ENCODE measurements at places on chromosomes 2 and 18.

DNA sequence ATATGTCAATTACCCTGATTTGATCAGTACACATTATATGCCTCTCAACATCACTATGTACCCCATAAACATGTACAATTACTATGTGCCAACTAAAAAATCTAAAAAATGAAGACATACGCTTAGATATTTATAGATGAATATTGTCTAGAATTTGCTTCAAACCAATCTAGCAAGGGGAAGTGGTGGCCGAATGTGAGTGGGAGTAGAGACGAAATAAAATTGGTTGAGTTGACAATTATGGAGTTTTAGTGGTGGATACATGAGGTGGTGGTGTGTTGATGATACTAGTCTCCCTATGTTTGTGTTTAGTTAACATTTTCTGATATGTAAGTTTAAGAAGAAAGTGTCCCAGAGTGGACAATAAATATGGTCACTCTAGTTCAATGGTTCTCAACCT lies 49.0 kb downstream of the SDC1 start:
- DNase-seq, result no peak

DNA sequence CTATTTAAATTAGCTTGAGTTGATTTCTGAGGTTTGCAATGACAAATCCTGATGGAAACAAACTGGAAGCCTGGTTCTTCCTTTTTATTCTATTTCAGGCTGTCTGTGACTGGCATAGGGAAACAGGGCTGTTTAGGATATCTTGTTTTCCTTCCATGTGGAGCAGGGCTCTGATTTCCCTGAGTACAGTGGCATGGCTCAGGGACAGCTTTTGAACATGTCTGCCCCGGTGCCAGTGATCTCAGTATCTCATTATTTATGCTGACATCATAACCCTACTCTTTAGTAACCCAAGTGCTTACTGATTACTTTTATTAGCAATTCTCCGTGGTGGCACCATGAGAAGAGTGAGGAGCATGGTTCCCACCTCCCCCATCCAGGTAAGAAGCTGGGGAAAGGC lies 720.3 kb downstream of the GALR1 start:
- no peak for DNase-seq

GRCh38 chr18:11368020-11368419 lies 218.7 kb upstream of the PIEZO2 start:
- DNase-seq, result no peak

DNA sequence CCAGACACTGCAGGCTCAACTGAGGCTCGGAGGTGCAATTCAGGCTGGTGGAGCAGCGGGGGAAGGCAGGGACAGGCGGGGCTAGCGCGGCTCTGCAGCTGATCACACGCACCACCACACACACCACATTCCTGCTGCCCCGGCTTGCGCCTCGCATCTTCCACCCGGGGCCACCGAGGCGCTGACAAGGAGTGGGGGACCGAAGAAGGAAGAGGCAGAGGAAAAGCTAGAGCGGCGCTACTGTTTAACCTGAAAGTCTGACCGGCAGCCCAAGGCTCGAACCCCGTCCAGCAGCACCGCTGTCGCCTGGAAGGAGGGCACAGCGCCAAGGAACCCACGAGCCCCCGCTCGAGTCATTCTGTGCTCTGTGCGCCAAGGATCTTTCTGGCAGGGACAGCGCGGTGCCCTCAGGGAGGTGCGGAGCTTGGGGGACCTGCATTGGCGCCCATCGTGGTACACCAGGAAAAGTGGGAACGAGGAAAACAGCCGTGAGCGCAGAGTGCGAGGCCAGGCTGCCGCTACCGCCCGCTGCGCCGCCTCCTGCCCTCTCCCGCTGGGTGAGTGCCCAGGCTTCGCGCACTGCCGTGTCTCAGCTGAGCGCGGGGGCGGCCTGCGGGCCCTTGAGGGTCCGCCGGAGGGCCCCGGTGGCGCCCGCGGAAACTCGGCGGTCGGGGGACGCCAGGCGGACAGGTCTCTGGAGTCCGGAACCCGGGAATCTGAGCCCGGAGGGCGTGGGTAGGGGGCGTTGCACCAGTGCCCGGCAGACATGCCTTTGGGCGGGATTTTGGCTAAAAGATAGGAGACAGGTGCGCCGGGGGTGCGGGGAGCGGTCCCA lies 860 bp upstream of the KCNJ3 start:
- no peak for DNase-seq

DNA sequence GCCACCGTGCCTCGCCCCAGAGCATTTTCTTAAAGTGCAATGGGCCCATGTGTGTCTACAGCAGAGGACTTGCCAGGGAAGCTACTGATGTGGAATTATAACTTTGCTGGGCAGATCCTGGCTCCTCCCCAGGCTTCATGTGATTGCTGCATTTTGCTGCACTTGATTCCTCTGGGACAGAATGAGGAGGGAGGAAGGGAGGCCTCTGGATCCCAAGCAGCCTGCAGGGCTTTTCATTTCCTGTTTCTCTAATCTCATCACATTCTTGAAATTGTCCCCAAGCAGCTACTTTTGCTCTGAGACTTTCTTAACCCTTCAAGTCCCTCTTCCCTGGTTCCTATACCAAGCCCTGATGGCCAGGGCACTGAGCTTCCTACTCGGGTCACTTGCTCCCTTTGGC lies 134.4 kb upstream of the SEC11C start:
- no peak for DNase-seq

GRCh38 chr18:48694295-48694694 lies 155.5 kb downstream of the CTIF start:
- no peak for DNase-seq

DNA sequence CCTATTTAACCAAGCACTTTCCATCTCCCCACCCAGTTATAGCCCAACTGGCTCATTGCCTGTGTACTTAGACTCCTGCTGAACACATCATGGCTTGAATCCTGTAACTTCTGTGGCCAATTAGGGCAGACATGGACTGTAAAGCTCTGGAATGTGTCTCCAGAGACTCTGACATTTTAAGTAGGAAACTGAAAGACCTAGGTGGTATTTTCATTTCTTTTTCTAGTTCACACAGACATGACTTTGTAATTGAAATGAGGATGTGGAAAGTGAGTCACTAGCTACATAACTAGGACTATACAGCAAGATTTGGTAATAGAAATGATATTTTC lies 12.2 kb downstream of the DOK1 start:
- no peak for DNase-seq

GRCh38 chr18:73577365-73577764 lies 570.3 kb downstream of the FBXO15 start:
- DNase-seq, result no peak

GRCh38 chr2:236636714-236637470 lies 67.3 kb downstream of the ACKR3 start:
- no peak for DNase-seq

- DNase-seq, result no peak
Measured at GRCh38 chr18:57230861-57231585, 84.1 kb downstream of the BOD1L2 start.

- DNase-seq, result no peak
Measured at GRCh38 chr2:16584084-16584483, 81.5 kb downstream of the CYRIA start.

GRCh38 chr2:128269063-128269989 lies 49.3 kb downstream of the HS6ST1 start:
- no peak for DNase-seq

DNA sequence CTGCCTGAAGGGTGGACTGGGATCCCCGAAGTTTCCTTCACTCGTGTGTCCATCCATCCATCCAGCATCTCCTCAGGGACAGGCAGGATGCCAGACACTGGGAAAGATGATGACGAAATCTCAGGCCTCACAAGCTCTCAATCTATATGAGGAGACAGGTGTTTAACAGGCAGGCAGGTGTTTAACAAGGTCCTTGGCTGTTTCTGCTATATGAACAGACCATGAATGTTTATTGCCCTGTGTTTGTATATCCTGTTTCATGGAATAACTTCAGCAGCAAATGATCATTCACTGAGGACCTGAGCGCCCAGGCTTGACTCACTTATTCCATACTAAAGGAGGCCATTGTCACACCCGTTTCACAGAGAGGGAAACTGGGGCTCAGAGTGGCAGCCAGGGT lies 685.8 kb upstream of the HS6ST1 start:
- no peak for DNase-seq

- no peak for DNase-seq
Measured at GRCh38 chr2:85516653-85517389, 22.1 kb upstream of the MAT2A start.

GRCh38 chr2:65370387-65371073 lies 61.9 kb downstream of the SPRED2 start:
- DNase-seq, result no peak

DNA sequence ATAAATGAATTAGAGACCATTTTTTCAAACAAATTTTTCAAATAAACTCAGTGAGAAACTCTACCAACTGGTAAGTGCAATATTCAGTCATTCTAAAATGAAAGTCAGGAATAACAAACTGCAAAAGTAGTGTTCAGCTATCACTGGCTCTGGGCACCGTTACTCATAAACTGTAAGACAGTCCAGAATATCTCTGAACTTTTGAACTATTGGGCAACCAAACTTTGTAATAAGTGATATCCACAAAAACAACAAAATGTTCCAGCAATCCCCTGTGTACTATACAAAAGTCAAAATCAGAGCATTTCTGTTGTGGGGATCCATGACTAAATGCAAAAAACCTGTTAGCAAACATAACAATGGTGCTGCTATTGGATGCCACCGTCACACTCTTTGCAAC lies 56.3 kb downstream of the SLC25A12 start:
- DNase-seq, result no peak

DNA sequence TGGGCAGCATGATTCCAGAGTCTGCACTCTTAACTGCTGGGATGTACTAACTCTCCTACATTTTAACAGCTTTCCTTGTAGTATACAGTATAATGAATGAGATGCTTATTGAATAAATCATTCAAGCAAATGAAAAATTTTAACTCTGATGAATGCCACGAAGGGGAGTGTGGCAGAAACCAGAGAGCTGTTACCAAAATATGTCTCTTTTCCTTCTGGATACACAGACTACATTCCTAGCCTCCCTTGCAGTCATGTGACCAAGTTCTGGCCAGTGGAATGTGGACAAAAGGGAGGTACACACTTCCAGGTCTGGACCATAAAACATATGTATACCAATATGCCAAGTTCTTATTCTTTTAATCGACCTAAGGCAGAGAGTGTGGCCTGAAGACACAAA lies 1.7 kb upstream of the EML4 start:
- DNase-seq, result no peak

- DNase-seq, result no peak
Measured at GRCh38 chr2:200040831-200041230, 85.4 kb downstream of the MAIP1 start.

DNA sequence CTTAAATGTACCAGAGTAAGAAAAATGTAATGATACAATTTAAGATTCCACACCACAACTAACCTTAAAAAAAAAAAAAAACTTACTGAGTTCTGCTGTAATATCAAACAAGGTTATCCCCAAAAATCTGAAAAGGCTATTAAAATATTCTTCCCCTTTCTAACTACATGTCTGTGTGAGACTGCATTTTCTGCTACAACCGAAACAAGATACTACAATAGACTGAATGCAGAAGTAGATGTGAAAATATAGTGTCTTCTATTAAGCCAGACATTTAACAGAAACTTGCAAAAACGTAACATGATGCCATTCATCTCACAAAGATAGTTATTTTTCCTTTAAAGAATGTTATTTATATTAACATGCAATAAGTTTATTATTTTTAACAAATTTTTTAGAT lies 16.2 kb downstream of the SS18 start:
- DNase-seq, result no peak

DNA sequence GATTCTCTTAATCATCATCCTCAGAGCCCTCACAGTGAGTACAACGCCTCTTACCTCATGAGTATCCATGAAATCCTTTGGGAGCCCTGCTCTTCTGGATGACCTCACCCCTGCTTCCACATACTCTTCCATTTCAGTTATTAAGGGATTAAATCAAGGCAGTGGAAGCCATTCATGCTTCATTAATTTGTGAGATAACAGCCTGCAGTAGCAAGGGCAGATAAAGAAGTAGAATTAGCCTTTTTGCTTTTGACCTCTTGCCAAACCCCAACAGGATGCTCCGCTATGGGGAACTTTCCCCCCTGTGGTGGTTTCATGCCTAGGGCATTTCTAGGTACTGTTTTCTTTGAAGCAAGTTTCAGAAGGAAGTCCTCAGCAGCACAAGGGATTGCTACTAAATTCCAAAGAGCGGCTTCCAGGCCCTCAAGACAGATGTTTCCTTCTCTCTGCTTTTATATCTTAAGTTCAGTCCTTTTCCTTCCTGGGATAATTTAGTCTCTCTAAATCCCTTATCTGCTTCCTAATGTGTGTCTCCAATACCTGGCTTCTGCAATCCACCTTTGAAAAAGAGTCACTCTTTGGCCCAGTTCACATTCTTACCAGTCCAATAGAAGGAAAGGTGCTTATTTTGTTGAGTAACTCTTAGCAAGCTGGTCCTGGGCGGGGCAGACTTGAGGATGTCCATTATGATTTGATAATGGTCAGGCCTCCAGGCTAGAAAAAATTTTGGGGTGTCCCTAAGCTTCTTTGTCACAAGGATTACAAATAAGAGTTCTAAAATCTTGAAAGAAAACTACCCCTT lies 76.9 kb downstream of the MYO1B start:
- DNase-seq, result no peak

DNA sequence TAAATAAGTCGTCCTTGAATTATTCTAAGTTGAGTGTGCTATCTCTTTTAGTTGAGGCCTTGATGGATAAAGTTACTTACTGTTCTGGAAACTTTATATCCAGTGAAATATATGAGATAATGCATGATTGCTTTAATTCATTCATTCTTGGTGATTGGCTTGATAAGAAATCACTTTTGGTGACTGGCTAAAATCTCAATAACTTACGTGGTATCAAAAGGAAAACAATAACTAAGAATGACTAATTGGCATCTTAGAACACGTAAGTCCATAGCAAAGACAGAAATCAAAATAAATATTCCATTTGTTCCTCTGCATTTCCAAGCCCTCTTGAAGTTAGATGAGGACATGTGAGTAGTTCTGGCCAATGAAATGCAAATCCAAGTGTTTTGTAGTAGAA lies 251.6 kb downstream of the NUP35 start:
- no peak for DNase-seq

GRCh38 chr2:189821953-189822748 lies 37.9 kb downstream of the PMS1 start:
- DNase-seq, result no peak

GRCh38 chr2:61253136-61253535 lies 91.1 kb downstream of the C2orf74 start:
- DNase-seq, result no peak

DNA sequence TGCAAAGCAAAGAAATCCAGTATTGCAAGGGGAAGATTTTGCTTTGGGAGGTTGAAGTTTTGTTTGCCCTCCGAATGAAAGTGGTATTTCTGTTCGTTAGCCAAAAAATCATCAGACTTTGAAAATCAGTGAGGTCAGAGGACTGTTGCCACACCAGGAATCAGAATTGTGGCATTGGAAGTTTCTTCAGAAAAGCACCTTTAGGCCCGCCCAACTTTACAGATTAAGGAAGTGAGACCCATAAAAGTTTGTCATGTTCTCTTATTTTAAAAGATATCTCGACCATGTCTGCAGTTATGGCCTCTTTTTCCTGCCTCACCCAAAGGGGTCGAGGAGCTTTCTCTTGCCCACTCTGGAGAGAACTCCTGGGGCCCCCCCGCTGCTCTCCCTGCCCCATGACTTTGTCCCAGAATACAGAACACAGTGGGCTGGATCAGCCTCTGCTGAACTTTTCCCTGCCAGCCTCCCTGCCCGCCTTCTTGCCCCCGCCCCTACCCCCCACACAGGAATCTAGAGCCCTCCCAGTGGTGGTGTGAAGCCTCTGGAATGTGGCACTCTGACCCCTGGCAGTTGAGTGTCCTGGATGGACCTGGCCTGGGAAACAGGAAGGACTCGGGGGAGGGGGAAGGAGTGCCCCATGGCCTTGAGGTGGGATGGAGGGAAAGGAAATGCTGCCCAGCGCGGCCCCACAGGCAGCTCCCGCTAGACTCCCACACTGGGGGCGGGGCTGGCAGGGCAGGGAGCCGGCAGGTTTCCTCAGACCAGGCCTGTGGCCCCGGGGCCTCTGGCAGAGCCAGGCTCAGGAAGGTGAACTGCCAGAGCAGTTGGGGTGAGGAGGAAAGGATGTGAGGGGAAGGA lies 25.3 kb downstream of the CRIM1 start:
- DNase-seq, result no peak

All from activated naive CD4-positive, alpha-beta T cell treated with anti-CD3 and anti-CD28 coated beads, Interleukin-2, amount 50 U/mL, for 16 hours (primary cell).